Type B pancreatic cell (in vitro differentiated cells): ENCODE measurements at places on chromosomes 4 and X.

DNA sequence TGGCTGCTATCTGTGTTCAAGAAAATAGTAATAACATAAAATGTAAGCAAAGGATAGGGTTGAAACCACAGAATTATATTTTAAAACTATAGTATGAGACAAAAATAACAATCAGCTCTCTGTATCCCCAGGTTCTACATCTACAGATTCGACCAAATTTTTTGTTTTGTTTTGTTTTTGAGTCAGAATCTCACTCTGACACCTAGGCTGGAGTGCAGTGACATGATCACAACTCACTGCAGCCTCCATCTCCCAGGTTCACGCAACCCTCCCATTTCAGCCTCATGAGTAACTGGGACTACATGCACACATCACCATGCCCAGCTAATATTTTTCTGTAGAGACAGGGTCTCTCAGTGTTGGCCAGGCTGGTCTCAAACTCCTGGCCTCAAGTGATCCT, 113.2 kb downstream of the MAB21L2 start:
- peaks cover 5% of the 10 kb centered on the region for H3K36me3 ChIP-seq
- H3K4me1 ChIP-seq, result peaks cover 3% of the 10 kb centered on the region
- no peaks in the 10 kb centered on the region for H3K27me3 ChIP-seq
- H3K4me3 ChIP-seq, result no peak overlapping the region

GRCh38 chr4:15410750-15411149, 17.1 kb upstream of the C1QTNF7 start:
- H3K36me3 ChIP-seq, result no peaks in the 10 kb centered on the region
- H3K27ac ChIP-seq, result no peak overlapping the region
- no peak overlapping the region for H3K4me3 ChIP-seq
- DNase-seq, result no peak
- H3K27me3 ChIP-seq, result peaks cover 4% of the 10 kb centered on the region

GRCh38 chr4:9903317-9903716, 118.0 kb downstream of the SLC2A9 start:
- H3K4me3 ChIP-seq, result no peak overlapping the region
- no peak for DNase-seq
- no peak overlapping the region for H3K27ac ChIP-seq
- peaks cover 10% of the 10 kb centered on the region for H3K27me3 ChIP-seq

DNA sequence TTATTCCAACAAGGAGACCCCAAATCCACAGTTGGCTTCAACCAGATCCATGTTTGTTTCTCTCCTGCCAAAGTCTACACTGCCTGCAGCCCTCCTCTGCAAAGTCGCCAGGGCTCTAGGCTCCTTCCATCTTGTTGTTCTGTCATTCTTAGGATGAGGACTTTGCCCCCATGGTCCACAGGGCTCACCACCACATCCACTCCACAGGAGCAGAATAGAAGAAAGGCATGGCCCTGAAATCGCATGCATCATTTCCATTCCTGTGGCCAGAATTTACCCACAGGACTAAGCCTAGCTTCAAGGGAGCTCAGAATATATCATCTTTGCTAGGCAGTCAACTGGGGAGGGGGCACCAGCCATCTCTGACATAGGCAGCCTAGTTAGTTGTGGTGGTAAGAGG, 254.7 kb downstream of the FBXW7 start:
- peaks cover 16% of the 10 kb centered on the region for H3K4me1 ChIP-seq
- peaks cover 9% of the 10 kb centered on the region for H3K27me3 ChIP-seq
- no peaks in the 10 kb centered on the region for H3K36me3 ChIP-seq
- DNase-seq, result no peak
- no peak overlapping the region for H3K27ac ChIP-seq

GRCh38 chrX:49627086-49627777, 28.4 kb downstream of the GAGE1 start:
- H3K36me3 ChIP-seq, result no peaks in the 10 kb centered on the region
- DNase-seq, result no peak
- no peak overlapping the region for H3K4me3 ChIP-seq
- H3K27ac ChIP-seq, result no peak overlapping the region

GRCh38 chr4:186826846-186827533, 103.3 kb upstream of the FAT1 start:
- peaks cover 6% of the 10 kb centered on the region for H3K27me3 ChIP-seq
- H3K36me3 ChIP-seq, result no peaks in the 10 kb centered on the region
- no peak for DNase-seq
- H3K4me3 ChIP-seq, result no peak overlapping the region
- no peak overlapping the region for H3K27ac ChIP-seq

DNA sequence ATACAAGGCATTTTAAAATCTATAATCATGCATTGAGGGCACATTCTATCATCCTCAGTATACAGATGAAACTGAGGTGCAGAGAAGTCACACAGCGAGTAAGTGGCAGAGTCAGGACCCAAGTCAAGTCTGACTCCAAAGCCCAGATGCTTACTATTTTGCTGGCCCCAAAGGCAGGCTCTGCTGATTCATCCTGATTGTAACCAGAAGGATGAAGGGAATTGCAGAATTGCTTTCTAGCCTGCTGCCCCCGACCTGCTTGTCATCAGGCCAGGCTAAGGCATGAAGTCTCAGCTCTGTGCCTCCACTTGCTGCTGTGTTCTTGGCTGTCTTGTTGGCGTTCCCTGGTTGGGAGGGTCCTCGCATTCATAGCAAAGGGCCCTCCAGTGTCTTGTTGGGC, 62.7 kb downstream of the SLC9A6 start:
- H3K4me1 ChIP-seq, result no peaks in the 10 kb centered on the region
- DNase-seq, result no peak
- no peaks in the 10 kb centered on the region for H3K36me3 ChIP-seq
- no peak overlapping the region for H3K4me3 ChIP-seq
- H3K27ac ChIP-seq, result no peak overlapping the region
- H3K27me3 ChIP-seq, result no peaks in the 10 kb centered on the region

DNA sequence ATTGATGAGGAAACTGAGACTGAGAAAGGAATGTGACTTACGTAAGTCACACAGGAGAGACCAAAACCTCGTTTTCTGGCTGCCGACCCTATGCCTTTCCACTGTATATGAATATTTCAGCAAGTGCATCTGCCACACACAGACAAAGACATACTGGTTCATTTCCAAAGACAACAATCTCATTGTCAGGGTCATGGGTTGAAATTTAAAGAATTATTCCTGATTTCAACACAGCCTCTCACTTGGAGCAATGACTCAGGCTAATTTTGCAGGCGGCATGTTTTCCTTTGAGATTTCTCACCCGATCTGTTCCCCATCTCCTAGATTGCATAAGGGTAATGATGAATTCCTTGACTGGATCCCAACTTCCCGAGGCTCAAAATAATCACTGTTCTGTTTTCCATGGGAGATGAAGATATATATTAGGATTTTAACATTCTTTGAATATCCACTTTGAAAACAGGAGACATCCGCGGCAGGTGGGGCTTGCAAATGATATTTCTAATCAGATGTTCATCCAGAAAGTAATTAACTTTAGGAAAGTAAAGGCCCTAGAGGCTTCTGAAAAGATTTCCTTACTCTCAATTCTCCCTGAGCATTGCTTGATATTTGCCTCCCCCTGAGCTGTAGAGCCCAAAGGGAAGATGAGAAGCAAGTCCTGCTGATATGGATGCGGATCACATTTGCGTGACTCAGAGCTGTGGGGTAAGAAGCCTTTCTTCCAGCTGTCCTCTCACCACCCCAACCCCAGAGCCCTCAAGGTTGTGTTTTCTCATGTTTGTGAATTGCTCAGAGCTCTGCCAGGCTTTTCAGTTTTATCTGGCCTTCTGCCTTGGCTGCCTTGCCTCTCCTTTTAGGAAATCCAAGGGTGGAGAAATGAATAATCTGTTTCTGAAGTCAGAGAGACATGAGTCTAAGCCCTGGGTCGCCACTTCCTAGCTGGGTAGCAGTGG, 361.1 kb upstream of the BOD1L1 start:
- no peak overlapping the region for H3K4me3 ChIP-seq
- DNase-seq, result no peak
- H3K27me3 ChIP-seq, result peaks cover 4% of the 10 kb centered on the region
- H3K27ac ChIP-seq, result no peak overlapping the region
- no peaks in the 10 kb centered on the region for H3K36me3 ChIP-seq
- H3K4me1 ChIP-seq, result peaks cover 8% of the 10 kb centered on the region

DNA sequence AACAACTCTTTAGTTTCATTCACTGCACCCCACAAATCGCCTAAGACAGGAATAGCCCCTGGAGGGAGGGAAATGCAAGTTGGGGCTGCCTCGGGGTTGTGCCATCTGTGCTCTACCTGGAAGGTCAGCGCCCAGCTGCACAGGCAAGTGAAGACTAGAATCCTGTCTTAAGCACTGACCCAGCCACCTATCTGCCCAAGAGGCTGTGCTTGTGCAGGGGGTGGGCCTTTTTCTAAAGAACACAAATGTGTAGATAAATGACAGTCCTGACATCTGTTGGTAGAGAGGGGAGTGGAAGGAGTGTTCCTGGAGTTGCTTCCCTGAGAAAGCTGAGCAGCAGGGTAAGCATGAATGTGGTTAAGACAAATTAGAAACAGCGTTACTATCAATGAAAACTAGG, 15.7 kb downstream of the ZNF518B start:
- no peaks in the 10 kb centered on the region for H3K27me3 ChIP-seq
- H3K4me1 ChIP-seq, result peaks cover 10% of the 10 kb centered on the region
- no peak overlapping the region for H3K4me3 ChIP-seq
- no peak for DNase-seq
- H3K36me3 ChIP-seq, result peaks cover 60% of the 10 kb centered on the region
- H3K27ac ChIP-seq, result no peak overlapping the region

- H3K27ac ChIP-seq, result no peak overlapping the region
- no peak for DNase-seq
- H3K4me3 ChIP-seq, result no peak overlapping the region
- H3K27me3 ChIP-seq, result no peaks in the 10 kb centered on the region
Measured at GRCh38 chr4:187158003-187158402, 434.3 kb upstream of the FAT1 start.

- no peaks in the 10 kb centered on the region for H3K4me1 ChIP-seq
- no peaks in the 10 kb centered on the region for H3K36me3 ChIP-seq
- no peak overlapping the region for H3K27ac ChIP-seq
- H3K4me3 ChIP-seq, result no peak overlapping the region
- H3K27me3 ChIP-seq, result no peaks in the 10 kb centered on the region
- DNase-seq, result no peak
Measured at GRCh38 chrX:96591421-96591820, 93.2 kb upstream of the DIAPH2 start.

GRCh38 chr4:95505799-95506198, 43.0 kb downstream of the UNC5C start:
- no peak overlapping the region for H3K4me3 ChIP-seq
- peaks cover 29% of the 10 kb centered on the region for H3K27me3 ChIP-seq
- peaks cover 30% of the 10 kb centered on the region for H3K4me1 ChIP-seq
- peak overlapping the region; percentile 8 for H3K27ac ChIP-seq
- H3K36me3 ChIP-seq, result peaks cover 23% of the 10 kb centered on the region

- H3K27me3 ChIP-seq, result no peaks in the 10 kb centered on the region
- no peak for DNase-seq
- H3K27ac ChIP-seq, result no peak overlapping the region
- no peak overlapping the region for H3K4me3 ChIP-seq
- no peaks in the 10 kb centered on the region for H3K4me1 ChIP-seq
Measured at GRCh38 chrX:19721726-19722370, 165.6 kb downstream of the SH3KBP1 start.

DNA sequence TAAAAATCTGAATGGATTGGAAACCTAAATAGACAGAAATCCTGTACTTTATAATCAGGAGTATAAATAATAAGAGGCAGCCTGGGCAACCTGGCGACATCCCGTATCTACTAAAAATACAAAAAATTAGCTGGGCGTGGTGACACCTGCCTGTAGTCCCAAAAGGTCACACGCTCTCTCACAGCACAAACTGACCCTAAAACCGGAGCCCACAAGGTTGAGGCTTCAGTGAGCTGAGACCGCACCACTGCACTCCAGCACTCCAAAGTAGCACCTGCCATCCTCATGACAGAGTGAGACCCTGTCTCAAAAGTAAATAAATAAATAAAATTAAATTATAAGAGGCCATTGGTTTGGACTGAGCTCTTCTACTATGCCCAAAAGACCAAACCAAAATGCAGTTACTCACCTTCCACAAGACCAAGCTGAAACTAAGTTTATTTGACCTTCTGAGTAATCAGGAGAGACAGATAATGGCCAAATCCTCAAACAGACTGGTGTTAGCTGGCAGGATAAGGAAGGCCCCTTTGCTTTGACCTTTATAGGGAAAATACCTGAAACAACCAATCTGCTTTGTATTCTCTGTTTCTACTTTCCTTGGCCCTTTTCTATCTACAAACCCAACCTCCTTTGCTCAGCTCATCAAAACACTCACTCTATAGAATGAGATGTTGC, 3.2 kb upstream of the GRSF1 start:
- no peaks in the 10 kb centered on the region for H3K36me3 ChIP-seq
- H3K27ac ChIP-seq, result peak overlapping the region; percentile 9
- DNase-seq, result no peak
- H3K4me1 ChIP-seq, result peaks cover 9% of the 10 kb centered on the region

DNA sequence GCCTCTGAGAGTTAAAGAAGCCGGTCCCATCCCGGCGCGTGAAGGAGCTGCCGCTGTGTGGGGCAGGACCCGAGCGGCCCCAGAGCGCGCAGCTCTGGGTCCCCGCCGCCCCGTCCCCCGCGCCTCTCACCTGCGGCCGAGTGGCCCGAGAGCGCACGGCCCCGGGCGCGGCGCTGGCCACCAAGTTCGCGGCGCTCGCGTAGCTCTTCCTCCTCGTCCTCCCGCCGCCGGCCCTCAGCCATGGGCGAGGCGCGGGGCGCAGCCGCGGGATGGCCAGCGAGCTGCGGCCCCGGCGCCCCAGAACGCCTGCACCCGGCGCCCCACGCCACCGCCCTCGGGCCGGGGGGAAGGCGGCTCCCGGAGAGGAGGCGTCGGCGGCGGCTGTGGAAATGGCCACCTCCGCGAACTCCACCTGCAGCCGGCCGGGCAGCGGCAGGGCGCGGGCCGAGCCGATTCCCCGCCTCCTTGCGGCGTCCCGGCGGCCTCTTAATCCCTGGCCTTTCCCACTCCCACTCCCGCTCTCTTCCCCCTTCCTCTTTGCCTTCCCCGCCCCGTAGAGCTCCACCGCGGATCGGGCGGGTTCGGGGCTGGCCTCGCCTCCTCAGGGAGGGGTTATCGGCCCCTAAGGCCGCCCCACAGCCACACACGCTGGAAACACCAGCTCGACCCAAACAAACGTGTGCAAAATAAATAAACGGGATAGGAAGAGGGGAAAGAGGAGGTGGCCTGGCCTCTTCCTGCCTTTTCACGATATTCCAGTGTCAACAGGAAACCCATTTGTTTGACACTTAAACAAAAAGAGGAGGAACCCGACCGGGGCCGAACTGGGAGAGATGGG, at the start of gene SH3D19:
Gene SH3D19 (minus strand): TSS at position 495 of the 838 bp plus-strand sequence. CDS start 253 bp downstream, at position 242.
- H3K27ac ChIP-seq, result peak within 1 kb of the TSS; percentile 89
- H3K4me3 ChIP-seq, result peak within 1 kb of the TSS; percentile 95
- peaks cover 36% of the 10 kb centered on the region for H3K4me1 ChIP-seq
- peak; percentile 74 for DNase-seq

GRCh38 chr4:149793459-149793858, 22.2 kb downstream of the IQCM start:
- H3K27me3 ChIP-seq, result peaks cover 11% of the 10 kb centered on the region
- H3K4me3 ChIP-seq, result no peak overlapping the region
- no peaks in the 10 kb centered on the region for H3K36me3 ChIP-seq
- H3K4me1 ChIP-seq, result peaks cover 3% of the 10 kb centered on the region
- no peak for DNase-seq

DNA sequence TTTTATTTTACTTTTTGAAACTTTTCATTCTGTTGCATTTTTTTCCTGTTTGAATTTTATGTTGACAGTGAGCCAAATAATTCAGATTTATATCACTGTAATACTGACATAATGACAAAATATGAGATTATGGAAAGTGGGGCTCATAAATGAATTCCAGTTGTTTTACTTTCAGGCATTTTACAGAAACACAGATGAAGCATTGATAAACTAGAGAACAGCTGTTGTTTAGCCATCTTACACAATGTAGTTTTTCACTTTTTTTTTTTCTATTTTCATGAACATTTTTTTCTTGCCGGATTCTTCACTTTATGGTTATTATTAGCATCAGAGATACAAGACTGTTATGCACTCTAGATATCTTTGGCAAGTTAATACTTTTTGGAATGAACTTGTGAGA, 91.7 kb upstream of the PAQR3 start:
- H3K4me1 ChIP-seq, result no peaks in the 10 kb centered on the region
- no peak for DNase-seq
- peaks cover 54% of the 10 kb centered on the region for H3K27me3 ChIP-seq
- H3K27ac ChIP-seq, result no peak overlapping the region
- no peaks in the 10 kb centered on the region for H3K36me3 ChIP-seq
